T-helper 2 cell treated with Interferon-gamma antibody and Interleukin-4, amounts not matched to agents 5 μg/mL and 100 μg/mL, for 36 hours (primary cell): ENCODE measurements at places on chromosomes 12 and 14.

GRCh38 chr12:112005419-112006395, 7.3 kb downstream of the TMEM116 start:
- H3K4me3 ChIP-seq: no peak overlapping the region
- no peak overlapping the region for H3K27ac ChIP-seq
- peaks cover 44% of the 10 kb centered on the region for H3K4me1 ChIP-seq
- peaks cover 28% of the 10 kb centered on the region for H3K36me3 ChIP-seq
- H3K27me3 ChIP-seq: no peaks in the 10 kb centered on the region

- H3K4me3 ChIP-seq: no peak overlapping the region
- peaks cover 2% of the 10 kb centered on the region for H3K4me1 ChIP-seq
- H3K27ac ChIP-seq: peak overlapping the region; percentile 72
- peaks cover 16% of the 10 kb centered on the region for H3K36me3 ChIP-seq
- H3K27me3 ChIP-seq: no peaks in the 10 kb centered on the region
These were observed 15.3 kb upstream of the ADSS1 start for GRCh38 chr14:104708606-104709268.

DNA sequence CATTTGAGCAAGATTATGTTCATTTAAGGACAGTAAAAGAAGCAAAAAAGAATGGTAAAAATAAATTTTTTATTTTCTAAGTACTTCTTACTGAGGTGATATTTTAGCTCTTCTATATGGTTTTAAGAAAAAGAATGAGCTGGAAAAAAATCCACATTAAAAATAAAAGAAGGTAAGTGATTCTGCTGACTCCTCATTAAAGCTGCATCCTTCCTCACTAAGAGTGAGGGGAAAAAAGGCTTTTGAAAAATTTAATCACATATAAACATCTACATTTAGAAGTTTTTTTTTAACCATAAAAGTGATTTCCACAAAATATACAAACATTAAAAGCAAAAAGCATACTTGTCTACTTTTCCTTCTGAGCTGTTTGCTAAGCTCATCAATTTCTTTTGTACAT, 28.3 kb upstream of the FBLN5 start:
- peaks cover 31% of the 10 kb centered on the region for H3K4me1 ChIP-seq
- no peak overlapping the region for H3K4me3 ChIP-seq
- H3K27me3 ChIP-seq: no peaks in the 10 kb centered on the region
- no peak for DNase-seq
- H3K36me3 ChIP-seq: peaks cover 45% of the 10 kb centered on the region

GRCh38 chr12:109997393-109997792, 1.2 kb upstream of the GIT2 start:
- peaks cover 28% of the 10 kb centered on the region for H3K36me3 ChIP-seq
- no peaks in the 10 kb centered on the region for H3K27me3 ChIP-seq
- H3K4me3 ChIP-seq: peak overlapping the region; percentile 49
- peak overlapping the region; percentile 32 for H3K27ac ChIP-seq
- DNase-seq: no peak
- peaks cover 35% of the 10 kb centered on the region for H3K4me1 ChIP-seq

- H3K4me1 ChIP-seq: no peaks in the 10 kb centered on the region
- DNase-seq: no peak
- no peaks in the 10 kb centered on the region for H3K27me3 ChIP-seq
- H3K27ac ChIP-seq: no peak overlapping the region
- H3K36me3 ChIP-seq: no peaks in the 10 kb centered on the region
These were observed 165.7 kb upstream of the RBM19 start for GRCh38 chr12:114131824-114132223.

GRCh38 chr12:57173089-57173488, 25.7 kb upstream of the LRP1-AS start:
- no peak overlapping the region for H3K27ac ChIP-seq
- no peaks in the 10 kb centered on the region for H3K36me3 ChIP-seq
- no peak overlapping the region for H3K4me3 ChIP-seq
- no peaks in the 10 kb centered on the region for H3K4me1 ChIP-seq
- H3K27me3 ChIP-seq: peaks cover 6% of the 10 kb centered on the region
- DNase-seq: peak; percentile 13

GRCh38 chr12:30696486-30696885, 817 bp upstream of the IPO8 start:
- peaks cover 3% of the 10 kb centered on the region for H3K36me3 ChIP-seq
- H3K27ac ChIP-seq: peak overlapping the region; percentile 93
- H3K4me3 ChIP-seq: peak overlapping the region; percentile 95
- H3K4me1 ChIP-seq: peaks cover 25% of the 10 kb centered on the region

DNA sequence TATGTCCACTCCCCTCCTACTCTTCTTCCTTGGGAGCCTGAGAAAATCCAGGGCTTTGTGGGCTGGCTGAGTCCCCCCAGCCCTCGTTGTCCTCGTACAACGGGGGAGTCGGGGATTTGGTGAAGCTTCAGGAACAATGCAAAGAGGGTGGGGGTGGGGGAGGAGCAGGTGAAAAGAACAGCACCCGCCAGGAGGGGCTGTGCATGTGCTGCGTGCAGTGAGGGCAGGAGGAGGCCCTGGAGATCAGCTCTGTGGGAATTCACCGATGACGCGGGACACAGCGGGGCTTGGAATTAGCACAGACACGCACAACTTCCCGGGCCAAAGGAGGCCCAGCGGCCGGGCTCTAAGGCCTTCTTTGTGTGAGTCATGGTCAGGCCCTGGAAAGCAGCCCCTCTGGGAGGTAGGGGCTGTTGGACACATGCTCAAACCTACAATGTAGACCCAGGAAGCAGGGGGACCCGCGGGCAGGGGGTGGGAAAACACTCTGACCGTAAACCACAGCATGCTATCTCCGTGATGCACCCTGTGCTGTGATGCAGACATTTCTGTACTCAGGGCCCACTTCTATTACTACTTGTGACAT, 32.8 kb downstream of the RBM19 start:
- H3K36me3 ChIP-seq: peaks cover 13% of the 10 kb centered on the region
- H3K27ac ChIP-seq: no peak overlapping the region
- DNase-seq: no peak
- peaks cover 2% of the 10 kb centered on the region for H3K4me1 ChIP-seq
- H3K27me3 ChIP-seq: no peaks in the 10 kb centered on the region

DNA sequence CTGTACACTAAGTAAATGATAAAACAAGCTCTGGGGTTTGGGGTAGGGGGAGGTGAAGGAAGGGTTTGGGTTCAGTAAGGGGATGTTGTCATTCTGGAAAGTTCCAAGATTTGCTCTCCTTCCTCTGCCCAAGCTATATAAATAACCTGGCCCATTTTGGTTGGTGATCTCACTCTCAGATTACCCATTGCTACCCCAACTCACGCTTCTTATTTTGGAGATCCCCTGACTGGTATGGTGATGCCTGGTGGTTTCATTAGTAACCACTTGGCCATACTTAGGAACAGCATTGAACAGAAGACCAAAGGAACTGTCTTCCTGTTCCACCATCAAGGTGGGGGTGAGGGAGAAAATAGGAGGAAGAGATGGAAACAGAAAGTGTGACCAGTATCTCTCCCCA, 259.6 kb upstream of the TBX3 start:
- no peaks in the 10 kb centered on the region for H3K27me3 ChIP-seq
- H3K4me3 ChIP-seq: no peak overlapping the region
- H3K36me3 ChIP-seq: no peaks in the 10 kb centered on the region
- no peak overlapping the region for H3K27ac ChIP-seq

DNA sequence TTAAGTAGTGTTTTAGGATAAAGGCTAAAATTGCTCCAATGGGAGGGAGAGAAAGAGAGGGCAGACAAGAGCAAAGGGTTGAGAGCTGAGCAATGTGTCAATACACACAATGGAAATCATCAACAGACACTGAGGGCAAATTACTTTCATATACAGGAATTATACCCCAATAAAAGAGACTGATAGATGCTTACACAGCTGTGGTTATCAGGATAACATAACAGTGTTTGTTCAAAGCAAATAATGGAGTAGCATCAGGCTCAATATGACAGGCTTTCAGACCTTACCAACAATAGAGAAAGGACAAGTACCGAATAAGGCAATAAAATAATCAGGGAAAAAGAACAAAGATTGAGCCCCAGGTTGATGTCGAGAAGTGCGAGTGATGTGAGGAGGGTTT, 53.4 kb upstream of the DIO2 start:
- no peak overlapping the region for H3K27ac ChIP-seq
- no peaks in the 10 kb centered on the region for H3K4me1 ChIP-seq
- no peaks in the 10 kb centered on the region for H3K36me3 ChIP-seq
- H3K4me3 ChIP-seq: no peak overlapping the region
- no peaks in the 10 kb centered on the region for H3K27me3 ChIP-seq
- DNase-seq: no peak

DNA sequence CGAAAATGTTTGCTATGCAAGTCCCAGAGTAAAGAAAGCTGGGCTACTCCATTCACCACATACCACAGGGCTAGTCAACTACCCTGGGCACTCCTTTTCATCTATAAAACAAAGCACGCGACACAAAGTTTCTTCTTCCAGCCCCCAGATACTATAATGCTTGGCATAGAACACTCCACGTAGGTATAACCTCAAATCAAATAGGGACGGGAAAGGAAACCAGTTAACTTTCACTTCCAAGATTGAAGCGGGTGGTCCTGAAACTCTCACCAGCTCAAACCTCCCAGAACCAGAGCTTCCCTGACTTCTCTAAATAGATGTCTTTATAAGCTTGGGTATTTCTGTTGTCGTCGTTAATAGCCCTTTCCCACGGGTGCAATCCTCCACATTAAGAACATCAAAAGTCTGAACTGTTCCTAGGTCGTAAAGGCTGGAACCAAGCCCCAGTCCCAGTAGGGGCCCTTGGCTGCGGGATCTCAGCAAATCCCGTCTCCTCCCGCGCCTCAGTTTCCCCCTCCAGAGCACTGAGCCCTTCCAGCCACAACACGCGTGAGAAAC, 647 bp downstream of the LGMN start:
- no peak for DNase-seq
- peaks cover 21% of the 10 kb centered on the region for H3K4me1 ChIP-seq
- H3K36me3 ChIP-seq: peaks cover 1% of the 10 kb centered on the region
- H3K27ac ChIP-seq: no peak overlapping the region
- peaks cover 68% of the 10 kb centered on the region for H3K27me3 ChIP-seq

GRCh38 chr12:89461190-89461589, 63.4 kb downstream of the GALNT4 start:
- peaks cover 34% of the 10 kb centered on the region for H3K36me3 ChIP-seq
- DNase-seq: no peak
- H3K4me3 ChIP-seq: peak overlapping the region; percentile 79
- H3K27ac ChIP-seq: peak overlapping the region; percentile 12
- peaks cover 53% of the 10 kb centered on the region for H3K4me1 ChIP-seq
